ENCODE measurements at places on chromosomes 1 and 21. TPM values are rescaled to one million over a fixed set of nuclear protein-coding genes. Genes with fewer than 3 reads are reported as not detected.

Gene HSD11B1
- polyA plus RNA-seq, result 8.2 TPM

Gene PSMG1
- 27.1 TPM for polyA plus RNA-seq

Gene ERRFI1
- 14.4 TPM for polyA plus RNA-seq

Gene SLC26A9
- not detected for polyA plus RNA-seq

Gene GUCA2B
- polyA plus RNA-seq, result not detected

Gene OR2M3
- polyA plus RNA-seq, result not detected

Gene PTPN14
- 10.1 TPM for polyA plus RNA-seq

Gene MAP3K21
- 3.4 TPM for polyA plus RNA-seq

Gene ADAMTS1
- 37.5 TPM for polyA plus RNA-seq

Gene FBXO2
- 71.4 TPM for polyA plus RNA-seq

Gene CELA3A
- not detected for polyA plus RNA-seq

Gene DUSP10
- 5.1 TPM for polyA plus RNA-seq

Gene RPTN
- not detected for polyA plus RNA-seq

Gene CHIA
- polyA plus RNA-seq, result not detected

Gene RGS4
- polyA plus RNA-seq, result 4.1 TPM

Gene USH2A
- 0.03 TPM for polyA plus RNA-seq

Gene ADAM30
- polyA plus RNA-seq, result not detected

Gene PCP4
- 22.9 TPM for polyA plus RNA-seq

Gene DPT
- 12.9 TPM for polyA plus RNA-seq

Gene NSL1
- 10.6 TPM for polyA plus RNA-seq

Gene ZNF281
- 7.7 TPM for polyA plus RNA-seq

Gene CD1B
- not detected for polyA plus RNA-seq

Gene DNAJC8
- 47.7 TPM for polyA plus RNA-seq

Gene GREM2
- 0.97 TPM for polyA plus RNA-seq

Gene YIPF1
- polyA plus RNA-seq, result 55.2 TPM

Gene EXOC8
- polyA plus RNA-seq, result 2.4 TPM

Gene KCNQ4
- 1.0 TPM for polyA plus RNA-seq

Gene RASAL2
- polyA plus RNA-seq, result 18.6 TPM

Measured in adrenal gland (tissue), 19 donors.